Psoas muscle (tissue), 8 donors: ENCODE measurements at places on chromosomes 5 and 9. TPM values are rescaled to one million over a fixed set of nuclear protein-coding genes. Genes with fewer than 3 reads are reported as not detected.

FOXD4L3 gene
- total RNA-seq: not detected

BNC2 gene
- 44.1 TPM for total RNA-seq

UNC13B gene
- total RNA-seq: 10.5 TPM

DNA sequence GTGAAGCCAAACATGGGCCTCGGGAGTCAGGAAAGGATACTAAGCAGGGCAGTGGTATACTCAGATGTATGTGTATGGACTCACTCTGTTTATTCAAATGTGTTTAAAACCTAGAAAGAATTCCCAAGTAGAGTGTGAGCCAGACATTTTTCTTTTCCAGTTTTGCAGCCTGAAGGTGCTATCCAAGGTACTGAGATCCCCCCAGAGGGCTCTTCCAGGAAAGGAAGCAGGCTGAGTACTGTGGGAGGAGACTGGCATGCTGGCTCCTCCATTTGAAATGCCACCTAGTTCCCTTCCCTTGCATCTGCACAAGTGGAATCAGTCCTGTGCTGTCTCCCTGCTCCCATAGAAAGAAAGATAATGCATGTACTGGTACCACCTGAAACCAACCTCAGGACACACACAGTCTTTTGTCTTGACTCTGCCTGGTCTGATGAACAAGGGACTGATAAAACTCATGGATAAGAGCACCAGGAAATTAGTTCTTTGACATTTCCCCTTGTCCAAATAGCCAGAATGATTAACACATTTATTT lies 85.9 kb downstream of the HRH2 start:
- no peak overlapping the region for H3K4me3 ChIP-seq
- DNase-seq: no peak
- no peaks in the 10 kb centered on the region for H3K36me3 ChIP-seq
- H3K4me1 ChIP-seq: no peaks in the 10 kb centered on the region
- H3K27me3 ChIP-seq: peaks cover 11% of the 10 kb centered on the region
